ENCODE measurements at places on chromosomes 4 and X. TPM values are rescaled to one million over a fixed set of nuclear protein-coding genes. Genes with fewer than 3 reads are reported as not detected.

The ATP8A1 gene
- polyA plus RNA-seq, result 3.7 TPM

The ETDA gene
- polyA plus RNA-seq, result not detected

The PAGE4 gene
- polyA plus RNA-seq, result 0.50 TPM

The GPRASP1 gene
- 0.65 TPM for polyA plus RNA-seq

The PSAPL1 gene
- 0.03 TPM for polyA plus RNA-seq

The SHROOM3 gene
- 15.8 TPM for polyA plus RNA-seq

The SMS gene
- polyA plus RNA-seq, result 66.3 TPM

The LARP1B gene
- 5.4 TPM for polyA plus RNA-seq

The PRDM8 gene
- polyA plus RNA-seq, result not detected

The RPA4 gene
- polyA plus RNA-seq, result 0.05 TPM

The TREX2 gene
- polyA plus RNA-seq, result 0.80 TPM

The BCOR gene
- polyA plus RNA-seq, result 25.0 TPM

The MAGEC2 gene
- polyA plus RNA-seq, result not detected

The PNMA6A gene
- 3.2 TPM for polyA plus RNA-seq

The IL2 gene
- not detected for polyA plus RNA-seq

The CT45A10 gene
- polyA plus RNA-seq, result not detected

All from H1 (cell line).